RWPE1 (cell line): ENCODE measurements at places on chromosomes 13 and 19.

GRCh38 chr19:49515767-49516166, 3.3 kb downstream of the FCGRT start:
- no peak for DNase-seq

GRCh38 chr13:51806566-51806965, 2.6 kb upstream of the DHRS12 start:
- no peak for DNase-seq

DNA sequence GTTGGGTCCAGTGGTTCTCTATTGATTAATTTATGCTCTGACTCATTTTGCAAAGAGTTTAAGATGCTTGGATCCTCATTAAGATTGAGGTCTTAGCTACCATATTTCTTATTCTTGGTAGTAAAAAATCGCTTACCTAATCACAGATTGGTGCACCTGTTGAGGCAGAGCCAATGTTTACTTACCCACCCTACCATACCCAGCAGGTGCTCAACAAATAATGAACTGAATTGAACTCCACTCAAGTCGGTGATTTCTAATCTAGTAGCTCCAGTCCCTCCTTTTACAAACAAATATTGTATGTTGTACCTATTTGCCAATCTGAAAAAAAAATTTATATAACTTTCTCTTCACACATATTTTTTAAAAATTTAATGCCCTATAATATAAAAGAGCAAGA, 361.0 kb downstream of the FGF14 start:
- DNase-seq = no peak

GRCh38 chr13:23632048-23632582, 61.9 kb downstream of the TNFRSF19 start:
- no peak for DNase-seq

GRCh38 chr19:18401580-18402112, 4.2 kb upstream of the LRRC25 start:
- DNase-seq = no peak

DNA sequence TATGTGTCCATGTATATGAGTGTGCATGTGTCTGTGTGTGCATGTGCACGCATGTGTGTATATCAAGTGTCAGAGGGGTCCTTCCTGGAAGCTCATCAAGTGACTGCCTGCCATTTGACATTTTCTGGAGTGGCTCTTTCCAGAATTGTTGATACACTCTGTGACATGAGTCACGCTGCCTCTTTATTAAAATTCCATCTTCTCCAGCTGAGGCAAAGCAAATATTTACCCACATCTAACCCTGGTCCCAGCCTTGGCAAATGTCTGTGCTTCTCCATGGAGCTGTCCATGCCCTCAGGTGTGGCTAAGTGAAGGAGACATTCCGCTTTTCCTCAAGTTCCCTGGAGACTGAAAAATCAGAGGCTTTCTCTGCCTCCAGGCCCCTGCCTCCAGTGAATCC, 88.2 kb upstream of the MBNL2 start:
- no peak for DNase-seq

GRCh38 chr13:32474999-32475792, 47.3 kb upstream of the N4BP2L1 start:
- DNase-seq = no peak

DNA sequence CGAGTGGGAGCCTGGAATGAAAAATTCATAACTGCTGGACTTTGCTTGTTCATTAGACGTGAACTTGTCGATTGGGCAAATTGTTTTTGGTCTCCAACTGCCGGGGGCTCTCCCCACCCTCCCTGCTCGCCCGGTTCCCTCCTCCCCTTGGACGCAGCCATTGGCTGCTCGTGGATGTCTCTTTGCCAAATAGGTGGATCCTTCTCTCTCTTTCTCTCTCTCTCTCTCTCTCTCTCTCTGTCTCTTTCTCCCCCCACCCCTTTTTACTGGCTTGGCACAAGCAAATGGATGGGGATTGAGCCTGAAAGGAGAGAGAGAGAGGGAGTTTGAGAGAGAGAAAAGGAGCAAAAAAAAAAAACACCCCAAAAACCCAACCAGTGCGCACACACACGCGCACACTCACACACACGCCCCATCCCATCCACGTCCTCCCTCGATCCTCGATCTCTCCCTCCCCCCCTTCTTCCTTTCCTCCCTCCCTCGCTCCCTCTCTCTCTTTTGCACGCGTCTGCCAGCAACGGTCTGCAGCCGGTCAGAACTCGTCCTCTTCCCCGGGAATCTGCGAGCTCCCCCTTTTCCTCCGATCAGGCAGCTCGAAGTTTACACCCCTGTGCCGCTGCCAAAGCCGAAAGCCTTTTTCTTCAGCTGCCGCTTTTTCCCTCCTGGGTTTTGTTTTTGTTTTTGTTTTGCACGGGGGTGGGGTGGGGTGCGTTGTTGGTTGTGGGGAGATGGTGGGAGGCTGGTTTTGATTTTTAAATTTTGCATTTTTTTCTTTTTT, 27.8 kb downstream of the NFIX start:
- DNase-seq = peak; percentile 94

GRCh38 chr13:20195801-20196200, 3.1 kb upstream of the GJB2 start:
- DNase-seq = no peak

DNA sequence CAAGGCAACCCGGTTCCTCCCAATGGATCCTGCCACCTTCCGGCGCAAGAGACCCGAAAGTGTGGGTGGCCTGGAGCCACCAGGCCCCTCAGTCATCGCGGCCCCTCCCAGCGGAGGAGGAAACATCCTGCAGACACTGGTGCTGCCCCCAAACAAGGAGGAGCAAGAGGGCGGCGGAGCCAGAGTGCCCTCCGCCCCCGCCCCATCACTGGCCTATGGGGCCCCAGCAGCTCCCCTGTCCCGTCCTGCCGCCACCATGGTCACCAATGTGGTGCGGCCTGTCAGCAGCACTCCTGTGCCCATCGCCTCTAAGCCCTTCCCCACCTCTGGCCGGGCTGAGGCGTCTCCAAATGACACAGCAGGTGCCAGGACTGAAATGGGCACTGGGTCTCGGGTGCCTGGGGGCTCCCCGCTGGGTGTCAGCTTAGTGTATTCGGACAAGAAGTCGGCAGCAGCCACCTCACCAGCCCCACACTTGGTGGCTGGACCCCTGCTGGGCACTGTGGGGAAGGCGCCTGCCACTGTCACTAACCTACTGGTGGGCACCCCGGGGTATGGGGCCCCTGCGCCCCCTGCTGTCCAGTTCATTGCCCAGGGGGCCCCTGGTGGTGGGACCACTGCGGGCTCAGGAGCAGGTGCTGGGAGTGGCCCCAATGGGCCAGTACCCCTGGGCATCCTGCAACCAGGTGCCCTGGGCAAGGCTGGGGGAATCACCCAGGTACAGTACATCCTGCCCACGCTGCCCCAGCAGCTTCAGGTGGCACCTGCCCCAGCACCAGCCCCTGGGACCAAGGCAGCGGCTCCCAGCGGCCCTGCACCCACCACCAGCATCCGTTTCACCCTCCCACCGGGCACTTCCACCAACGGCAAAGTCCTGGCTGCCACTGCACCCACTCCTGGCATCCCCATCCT, 11.2 kb upstream of the PRR19 start:
- no peak for DNase-seq

DNA sequence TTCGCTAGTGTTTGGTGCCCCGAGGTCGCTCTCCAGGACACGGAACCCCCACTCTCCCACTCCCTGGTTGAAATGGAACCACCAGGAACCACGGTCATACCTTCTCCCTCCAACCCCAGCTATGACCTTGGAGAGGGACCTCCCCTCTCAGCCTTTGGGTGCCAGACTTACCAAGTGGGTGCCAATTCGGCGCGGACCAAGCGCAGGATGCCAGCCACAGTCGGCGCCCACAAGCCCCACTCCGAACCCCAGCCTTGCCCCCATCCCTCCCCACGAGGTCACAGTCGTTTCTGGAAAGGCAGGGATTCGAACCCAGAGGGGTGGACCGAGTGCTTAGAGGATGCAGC, 910 bp downstream of the PDE4C start:
- DNase-seq = no peak

DNA sequence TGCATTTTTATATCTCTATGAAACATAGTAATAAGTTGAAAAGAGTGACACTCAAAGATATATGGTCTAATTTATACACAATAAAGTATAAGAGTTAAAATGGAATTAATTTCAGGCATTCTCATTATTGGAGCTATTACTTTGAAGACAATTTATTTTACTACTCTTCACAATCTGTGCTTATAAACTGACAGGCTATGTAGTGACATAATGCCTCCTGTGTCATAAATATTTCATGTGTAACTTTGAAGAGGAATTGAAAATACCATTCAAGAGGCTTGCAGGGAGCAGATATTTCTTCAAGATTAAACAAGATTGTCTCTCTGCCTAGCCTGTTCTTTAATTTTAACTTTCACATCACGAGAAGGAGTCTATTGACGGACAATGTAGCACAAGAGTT, 1881.5 kb upstream of the PCDH20 start:
- no peak for DNase-seq

DNA sequence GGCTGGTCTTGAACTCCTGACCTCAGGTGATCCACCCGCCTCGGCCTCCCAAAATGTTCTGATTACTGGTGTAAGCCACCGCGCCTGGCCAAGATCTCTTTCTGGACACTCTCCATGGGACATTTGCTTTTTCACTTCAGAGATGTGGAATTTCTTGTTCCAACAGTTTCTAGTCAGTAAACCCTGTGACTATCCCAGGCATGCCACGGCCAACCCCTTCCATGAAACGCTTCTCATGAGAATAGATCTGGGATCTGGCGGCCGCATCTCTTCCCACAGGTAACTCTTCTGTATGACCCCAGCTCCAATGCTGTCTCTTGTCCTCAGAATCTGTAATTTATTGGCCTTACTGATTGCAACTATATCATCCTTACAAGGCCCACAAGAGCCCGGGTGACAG, 16.2 kb downstream of the PLPP2 start:
- no peak for DNase-seq

GRCh38 chr19:50646074-50646807, 3.0 kb upstream of the C19orf81 start:
- DNase-seq = peak; percentile 64
